Left lobe of liver (tissue), 2 donors: ENCODE measurements at places on chromosomes 12 and 14.

- no peak for DNase-seq
Observed at GRCh38 chr12:46103559-46104383, 113.4 kb upstream of the SCAF11 start.

GRCh38 chr12:120668868-120669840 is 17.8 kb upstream of the MLEC start:
- DNase-seq: no peak

GRCh38 chr12:89239534-89239933 is 112.8 kb downstream of the DUSP6 start:
- no peak for DNase-seq

DNA sequence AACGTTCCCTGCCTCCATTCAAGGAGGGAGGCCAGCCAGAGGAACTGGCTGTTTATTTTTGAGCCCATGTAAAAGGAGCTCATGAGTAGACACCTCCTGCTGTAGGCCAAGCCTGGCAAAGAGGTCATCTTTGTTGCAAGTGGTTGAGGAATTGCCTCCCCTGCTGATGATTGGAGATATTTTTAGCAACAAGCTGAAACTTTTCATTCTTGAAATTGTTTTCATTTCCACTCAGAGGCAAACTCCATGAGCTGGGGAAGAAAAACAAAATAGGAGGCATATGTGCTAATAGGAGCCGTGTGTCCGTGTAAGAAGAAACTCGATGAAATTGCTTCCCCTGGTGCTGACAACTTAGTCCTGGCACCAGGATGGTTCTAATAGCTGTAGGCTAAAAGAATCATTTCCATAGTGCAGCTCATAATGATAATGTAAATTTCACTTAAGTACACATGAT is 440.1 kb upstream of the FAR2 start:
- DNase-seq: no peak

GRCh38 chr12:108495054-108495453 is 20.0 kb upstream of the FICD start:
- DNase-seq: no peak

DNA sequence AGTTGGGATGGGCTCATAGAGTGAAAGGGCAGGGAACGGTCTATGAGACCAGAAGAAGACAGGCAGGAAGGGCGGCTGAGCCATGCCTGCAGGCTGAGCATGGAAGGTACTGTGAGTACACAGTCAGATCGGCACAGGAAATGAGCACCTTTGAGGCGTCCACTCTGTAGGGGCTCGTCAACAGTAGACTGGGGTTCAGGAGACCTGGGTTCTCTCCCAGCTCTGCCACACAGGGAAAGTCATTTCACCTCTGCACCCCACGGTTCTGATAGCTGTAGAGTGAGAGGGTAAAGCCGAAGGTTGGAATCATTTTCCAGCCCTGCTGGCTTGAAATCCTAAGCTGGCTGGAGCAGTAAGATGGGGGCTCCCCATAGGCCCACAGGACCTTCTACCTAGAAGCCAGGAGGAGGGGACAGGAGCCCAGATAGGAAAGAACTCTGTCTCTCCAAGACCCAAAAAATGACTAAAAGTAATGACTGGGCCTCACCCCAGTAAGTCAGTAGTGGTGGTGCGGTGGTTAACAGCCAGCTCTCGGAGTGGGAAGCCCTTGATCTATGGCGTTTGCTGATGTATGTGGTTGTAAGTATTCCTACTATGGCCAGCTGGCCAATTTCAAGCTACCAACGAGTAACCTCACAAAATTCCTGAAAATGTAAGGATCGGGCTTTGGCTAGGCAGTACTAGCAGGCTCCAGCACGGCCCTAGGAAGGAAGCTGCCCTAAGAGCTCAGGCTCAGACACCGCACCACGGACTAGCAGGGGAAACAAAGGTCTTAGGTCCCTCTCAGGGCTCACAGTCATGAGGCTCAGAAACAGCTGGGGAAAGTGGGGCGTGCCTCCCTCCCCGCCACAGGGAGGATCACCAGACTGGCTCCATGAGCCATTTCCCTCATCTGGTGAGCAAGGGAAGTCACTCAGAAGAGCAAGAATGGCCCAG is 10.3 kb upstream of the CD27 start:
- DNase-seq: no peak

DNA sequence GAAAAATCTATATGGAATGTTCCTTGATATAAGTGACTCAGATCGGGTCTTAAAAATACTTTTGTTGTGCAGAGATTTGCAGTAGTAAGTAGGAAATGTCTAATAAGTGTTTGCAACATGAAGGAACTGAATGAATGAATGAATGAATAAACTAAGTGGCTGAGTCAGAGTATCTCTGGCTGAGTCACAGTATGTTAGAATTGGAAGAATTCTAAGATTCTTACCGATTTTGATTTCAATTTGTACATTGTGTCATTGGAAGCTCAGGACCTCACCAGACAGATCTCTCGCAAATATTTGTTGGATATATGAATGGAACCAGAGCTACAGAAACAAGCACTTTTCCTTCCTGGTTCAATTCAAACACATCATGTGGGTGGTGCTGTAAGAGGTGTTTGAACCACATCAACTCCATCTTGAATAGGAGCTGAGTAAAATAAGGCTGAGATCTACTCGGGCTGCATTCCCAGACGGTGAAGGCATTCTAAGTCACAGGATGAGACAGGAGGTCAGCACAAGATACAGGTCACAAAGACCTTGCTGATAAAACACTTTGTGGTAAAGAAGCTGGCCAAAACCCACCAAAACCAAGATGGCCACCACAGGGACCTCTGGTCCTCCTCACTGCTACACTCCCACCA is 123.9 kb upstream of the FOXN3 start:
- no peak for DNase-seq

- no peak for DNase-seq
Observed at GRCh38 chr12:73180734-73181133, 908.6 kb downstream of the TRHDE start.

DNA sequence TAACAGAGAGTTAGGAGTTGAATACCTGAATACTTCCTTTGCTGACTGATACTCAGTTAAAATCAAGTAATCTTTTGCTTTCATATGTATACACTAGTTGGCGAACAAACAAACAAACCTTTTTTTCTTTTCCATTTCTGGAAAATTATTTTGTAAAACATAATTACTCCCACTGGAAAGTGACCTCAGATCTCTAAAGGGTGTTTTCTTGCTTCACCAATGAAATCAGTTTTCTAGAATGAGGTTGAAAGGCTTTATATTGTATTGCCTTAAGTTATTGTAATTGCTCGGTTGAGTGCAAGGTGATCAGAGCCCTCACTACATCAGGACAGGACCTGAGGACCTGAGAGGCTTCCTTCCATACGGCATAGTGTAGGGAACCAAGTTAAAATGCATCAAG is at the start of gene OR4K1:
Gene OR4K1, plus strand, starts transcription at position 301 of the 400 bp plus-strand sequence. CDS start 4,750 bp downstream, outside the sequence.
- no peak for DNase-seq

GRCh38 chr14:71586131-71586897 is 345.9 kb upstream of the RGS6 start:
- DNase-seq: no peak
